ENCODE measurements at places on chromosomes 3 and 15. TPM values are rescaled to one million over a fixed set of nuclear protein-coding genes. Genes with fewer than 3 reads are reported as not detected.
A peak's percentile ranks its signal among the peaks of the same experiment; 100 is the strongest.

SEMA3F gene
- 1.9 TPM for total RNA-seq

RARRES1 gene
- 3.7 TPM for total RNA-seq

- DNase-seq: peak; percentile 99
Measured at GRCh38 chr3:168024537-168024941, 71.2 kb downstream of the GOLIM4 start.

DNA sequence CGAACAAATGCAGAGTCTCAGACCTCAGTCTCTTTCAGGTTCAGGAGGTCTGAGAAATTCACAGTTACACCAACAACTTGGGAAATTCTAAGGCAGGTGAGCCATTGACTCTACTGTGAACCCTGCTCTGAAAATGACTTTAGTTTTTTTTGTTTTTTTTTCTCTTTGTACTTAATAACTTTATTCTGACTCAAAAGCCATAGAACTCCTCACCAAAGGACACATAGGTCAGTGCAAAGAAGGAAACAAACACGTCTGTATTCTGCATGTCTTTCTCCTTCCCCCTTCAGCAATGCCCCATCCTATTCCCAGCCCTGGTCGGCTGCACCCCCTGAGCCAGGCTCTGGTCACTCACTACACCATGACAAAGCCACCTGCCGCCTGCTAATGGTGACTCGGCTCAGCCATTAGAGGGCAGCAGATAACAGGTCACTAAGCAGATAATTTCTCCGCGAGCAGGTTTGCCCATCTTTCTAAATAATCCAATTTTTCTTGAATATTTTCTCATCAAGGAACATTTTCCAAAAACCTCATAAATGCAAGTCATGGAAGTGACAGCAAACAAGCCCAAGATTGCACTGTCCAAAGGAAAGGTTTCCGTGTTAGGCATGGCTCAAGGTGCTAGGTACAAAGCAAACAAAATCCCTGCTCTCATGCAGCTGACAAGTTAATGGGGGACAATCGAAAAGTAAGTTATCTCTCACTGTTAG is 37.7 kb downstream of the TM4SF4 start:
- peak; percentile 69 for DNase-seq

- no peak for DNase-seq
Measured at GRCh38 chr3:67614195-67614594, 40.2 kb downstream of the SUCLG2 start.

GPR149 gene
- not detected for total RNA-seq

KIF7 gene
- 2.9 TPM for total RNA-seq

SMCO1 gene
- total RNA-seq: not detected

DNA sequence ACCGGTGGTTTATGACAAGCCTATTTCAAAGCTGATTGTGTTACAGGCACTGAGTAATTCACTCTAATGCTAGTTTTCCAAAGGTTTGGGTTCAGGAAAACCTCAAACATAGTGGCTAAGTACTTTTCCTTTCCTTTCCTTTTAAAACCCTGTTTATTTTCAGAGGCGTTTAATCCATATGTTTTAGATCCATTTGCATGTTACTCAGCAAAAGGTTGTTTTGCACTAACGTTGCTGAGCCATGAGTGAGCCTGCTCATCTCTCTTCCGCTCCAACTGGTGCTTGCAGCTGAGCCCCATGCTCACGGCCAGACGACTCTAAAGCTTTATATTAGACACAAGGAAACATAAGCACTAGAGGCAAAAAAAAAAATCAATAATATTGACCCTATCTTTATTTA is 9.4 kb downstream of the CEMIP start:
- DNase-seq: no peak

CPNE9 gene
- not detected for total RNA-seq

DNA sequence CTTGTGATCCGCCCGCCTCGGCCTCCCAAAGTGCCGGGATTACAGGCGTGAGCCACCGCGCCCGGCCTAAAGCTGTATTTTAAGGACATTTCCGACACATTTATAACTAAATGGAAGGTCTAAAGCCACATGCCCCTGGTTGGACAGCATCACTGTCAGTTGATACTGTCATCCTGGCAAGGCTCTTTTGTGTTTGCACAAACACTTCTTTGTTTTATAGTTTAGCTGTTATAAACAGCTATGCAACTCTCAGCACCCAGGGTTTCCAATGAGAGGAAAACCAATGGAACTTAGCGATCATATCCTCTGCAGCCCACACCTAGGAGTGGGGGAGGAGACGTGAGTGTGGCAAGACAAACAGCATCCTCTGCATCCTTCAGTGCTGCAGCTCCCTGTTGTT is 19.7 kb downstream of the NIPA1 start:
- DNase-seq: no peak

DNA sequence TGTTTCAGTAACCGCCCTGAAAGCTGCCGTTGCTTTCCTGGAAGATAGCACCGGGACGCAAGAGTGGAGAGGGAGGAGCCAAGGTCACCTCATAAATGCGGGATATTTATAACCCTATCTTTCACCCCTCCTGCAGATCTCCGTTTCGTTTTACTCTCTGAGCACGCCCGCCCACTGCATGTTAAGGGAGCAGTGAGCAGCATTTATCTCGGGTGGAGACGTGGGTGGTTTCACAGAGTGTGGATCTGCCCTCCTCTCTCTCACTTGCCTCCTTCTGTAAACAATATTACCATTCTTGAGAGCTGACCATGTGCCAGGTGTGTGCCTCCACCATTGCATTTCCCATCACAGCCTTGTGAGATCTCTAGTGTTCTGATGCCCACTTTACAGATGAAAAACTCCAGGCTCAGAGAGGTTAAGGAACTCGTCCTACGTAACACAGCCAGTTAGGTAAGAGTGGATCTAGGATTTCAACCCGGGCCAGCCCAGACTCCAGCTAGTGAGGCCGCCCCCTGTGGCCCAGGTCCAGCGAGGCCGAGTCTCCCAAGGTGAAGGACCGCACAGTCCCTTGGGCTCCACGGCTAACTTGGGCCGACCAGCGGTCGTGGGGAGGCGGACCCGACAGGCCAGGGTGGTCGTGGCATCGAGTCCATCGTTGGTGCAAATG is 16.9 kb upstream of the SEMA4B start:
- peak; percentile 77 for DNase-seq

DNA sequence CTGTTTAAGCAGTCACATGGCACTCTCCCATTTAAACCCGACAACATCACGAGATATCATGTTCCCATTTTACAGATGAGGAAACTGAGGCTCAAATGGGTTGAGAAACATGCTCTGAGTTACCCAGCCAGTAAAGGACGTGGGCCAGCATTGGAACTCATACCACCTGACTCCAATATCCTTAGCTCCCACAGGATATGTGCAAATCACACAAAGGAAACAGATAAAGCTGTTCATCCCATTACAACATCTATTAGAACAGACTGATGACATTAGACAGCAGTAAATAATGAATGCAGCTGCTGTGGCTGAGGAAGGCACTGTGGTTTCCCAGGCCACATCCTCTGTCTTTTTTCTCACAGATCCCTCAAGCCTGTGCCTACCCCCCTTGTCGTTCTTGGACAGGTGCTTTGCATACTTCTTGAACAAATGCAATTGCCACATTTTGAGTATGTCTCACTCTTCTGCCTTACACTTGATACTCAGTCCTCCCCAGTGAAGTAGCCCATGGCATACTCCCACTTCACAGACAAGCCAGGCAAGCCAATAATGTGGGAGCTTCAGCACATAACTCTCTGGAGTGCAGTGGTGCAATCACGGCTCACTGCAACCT is 17.7 kb downstream of the FRMD4B start:
- DNase-seq: peak; percentile 58

ZNF770 gene
- total RNA-seq: 23.4 TPM

- DNase-seq: no peak
Measured at GRCh38 chr3:33428734-33429133, 11.5 kb downstream of the UBP1 start.

MORC1 gene
- not detected for total RNA-seq

DZIP1L gene
- total RNA-seq: 7.4 TPM

GRCh38 chr3:156448300-156448699 is 106.6 kb downstream of the SSR3 start:
- DNase-seq: peak; percentile 54

CEP19 gene
- total RNA-seq: 9.4 TPM

ZNF662 gene
- total RNA-seq: 0.29 TPM

DNA sequence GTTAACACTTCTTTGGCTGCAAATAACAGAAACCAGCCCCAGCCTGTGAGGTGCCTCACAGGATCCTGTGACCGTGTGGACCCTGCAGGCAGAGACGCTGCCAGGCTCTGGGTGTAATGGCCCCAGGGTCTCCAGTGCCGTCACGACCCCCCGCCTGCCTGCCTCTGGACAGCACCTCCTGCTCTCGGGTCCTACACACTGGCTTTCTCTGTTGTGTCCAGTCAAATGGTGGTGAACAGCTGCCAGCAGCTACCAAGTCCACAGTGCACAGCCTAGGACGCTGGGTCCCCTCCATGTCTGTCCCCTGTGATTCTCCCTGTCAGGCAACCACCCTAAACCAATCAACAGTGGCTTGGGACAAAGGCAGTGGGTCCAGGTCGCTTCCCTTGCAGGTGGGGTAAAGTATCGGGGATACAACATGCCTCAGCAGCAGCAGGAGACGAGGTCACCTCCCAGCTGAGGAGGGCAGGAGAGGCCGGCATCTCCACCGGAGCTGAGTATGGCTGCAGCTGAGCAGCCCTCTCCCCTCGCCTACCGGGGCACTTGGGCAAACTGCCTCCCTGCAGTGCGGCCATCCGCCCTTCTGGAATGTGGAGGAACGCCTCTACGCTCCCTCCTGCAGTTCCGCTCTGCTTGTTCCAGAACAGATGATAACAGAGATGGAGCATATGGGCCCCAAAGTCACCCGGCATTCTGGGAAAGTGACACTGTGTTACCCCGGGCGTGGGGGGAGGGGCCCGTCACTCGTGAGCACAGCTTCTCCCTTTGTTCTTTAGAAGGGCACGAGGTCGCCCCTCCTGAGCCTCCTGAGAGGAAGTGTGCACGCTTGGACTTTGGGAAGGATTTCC is 21.1 kb upstream of the SKOR1 start:
- no peak for DNase-seq

NKIRAS1 gene
- total RNA-seq: 18.3 TPM

DNA sequence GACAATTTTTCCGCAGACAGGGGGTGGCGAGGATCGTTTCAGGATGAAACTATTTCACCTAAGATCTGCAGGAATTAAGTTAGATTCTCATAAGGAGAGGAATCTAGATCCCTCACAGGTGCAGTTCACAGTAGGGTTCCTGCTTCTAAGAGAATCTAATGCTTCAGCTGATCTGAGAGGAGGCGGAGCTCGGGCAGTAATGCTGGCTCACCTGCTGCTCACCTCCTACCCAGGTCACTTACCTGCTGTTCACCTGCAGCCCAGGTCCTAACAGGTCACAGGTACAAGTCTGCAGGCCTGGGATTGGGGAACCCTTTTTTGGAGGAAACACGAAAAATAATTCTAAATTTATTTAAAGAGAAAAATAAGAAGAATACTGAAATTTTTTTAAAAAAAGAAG is 406.8 kb downstream of the MCTP2 start:
- DNase-seq: no peak

DNA sequence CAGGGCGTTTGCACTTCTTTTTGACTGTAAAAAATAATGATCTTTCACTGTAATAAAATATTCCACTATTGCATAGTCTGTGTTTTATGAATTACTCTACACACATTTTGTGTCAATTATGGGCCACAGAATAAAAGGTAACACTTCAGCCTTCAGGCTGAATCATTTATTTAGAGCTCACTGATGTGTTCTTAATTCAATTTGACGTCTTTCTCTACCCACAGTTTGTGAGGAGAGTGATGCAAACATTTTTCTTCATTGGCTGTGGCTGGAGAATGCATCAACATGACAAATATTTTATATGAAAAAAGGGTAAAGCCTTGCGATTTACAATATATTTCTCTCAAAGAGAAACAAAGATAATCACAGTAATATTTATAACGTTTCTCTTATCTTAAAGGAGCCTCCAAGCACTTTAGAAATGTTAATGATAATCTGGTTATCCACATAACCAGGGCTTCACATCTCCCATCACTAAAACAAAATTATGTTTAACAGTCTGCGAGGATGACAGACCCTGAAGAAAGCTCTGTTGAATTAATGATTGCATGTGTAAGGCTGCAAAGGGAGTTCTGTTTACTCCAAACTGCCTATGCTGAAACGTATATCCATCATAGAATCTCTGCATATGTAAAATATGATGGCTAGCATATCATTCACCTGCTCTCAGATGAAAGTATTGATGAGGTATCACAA is 951.3 kb downstream of the ZPLD1 start:
- DNase-seq: no peak

- no peak for DNase-seq
Measured at GRCh38 chr3:139953131-139953910, 18.3 kb downstream of the CLSTN2 start.

A4GNT gene
- not detected for total RNA-seq

DNA sequence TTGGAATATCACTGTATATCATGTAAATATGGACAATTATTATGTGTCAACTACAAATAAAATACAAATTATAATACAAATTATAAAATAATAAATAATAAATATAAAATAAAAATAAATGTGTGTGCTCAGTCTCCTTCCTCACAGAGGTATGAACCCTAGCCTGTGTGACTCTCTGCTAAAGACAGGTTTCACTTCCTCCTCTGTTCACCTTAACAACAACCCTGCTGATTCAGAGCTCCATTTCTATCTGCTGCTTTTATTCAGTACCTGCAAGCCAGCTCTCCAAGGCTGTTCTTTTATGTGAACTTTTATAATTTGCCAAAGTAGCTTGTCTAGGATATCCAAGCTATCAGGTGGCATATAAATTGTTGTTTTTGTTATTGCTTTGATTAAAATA is 610.7 kb upstream of the GRM7 start:
- DNase-seq: no peak

- no peak for DNase-seq
Measured at GRCh38 chr15:40175160-40175559, 14.3 kb downstream of the BUB1B start.

GRCh38 chr3:52721002-52721729 is 15.3 kb downstream of the SPCS1 start:
- peak; percentile 59 for DNase-seq

- no peak for DNase-seq
Measured at GRCh38 chr15:38294126-38294525, 41.5 kb downstream of the SPRED1 start.

SLC9C1 gene
- total RNA-seq: not detected

- peak; percentile 18 for DNase-seq
Measured at GRCh38 chr3:41169023-41169422, 30.3 kb upstream of the CTNNB1 start.

- DNase-seq: no peak
Measured at GRCh38 chr3:186974824-186975313, 44.5 kb downstream of the ST6GAL1 start.

DNA sequence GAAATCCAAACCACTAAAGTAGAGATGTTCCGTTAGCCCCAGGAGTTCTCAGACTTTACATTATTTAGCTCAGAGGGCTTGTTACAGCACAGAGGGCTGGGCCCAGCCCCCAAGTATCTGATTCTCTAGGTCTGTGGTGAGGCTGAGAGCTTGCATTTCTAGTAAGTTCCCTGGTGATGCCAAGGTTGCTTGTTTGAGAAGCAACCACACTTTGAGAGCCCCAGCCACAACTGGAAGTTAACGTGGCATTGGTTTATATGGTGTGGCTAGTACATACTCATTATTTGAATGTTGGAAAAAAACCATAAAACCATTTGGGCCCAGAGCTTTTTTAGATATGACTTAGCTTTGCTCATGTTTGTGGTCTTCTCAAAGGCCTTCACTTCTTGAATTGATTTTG is 35.9 kb downstream of the PRR23E start:
- no peak for DNase-seq

GPR62 gene
- not detected for total RNA-seq

ANKUB1 gene
- total RNA-seq: not detected

Measured in RPMI7951 (cell line).